ENCODE measurements at places on chromosomes 2 and 18.

- DNase-seq: no peak
Observed at GRCh38 chr18:8910843-8911242, 191.7 kb upstream of the NDUFV2 start.

DNA sequence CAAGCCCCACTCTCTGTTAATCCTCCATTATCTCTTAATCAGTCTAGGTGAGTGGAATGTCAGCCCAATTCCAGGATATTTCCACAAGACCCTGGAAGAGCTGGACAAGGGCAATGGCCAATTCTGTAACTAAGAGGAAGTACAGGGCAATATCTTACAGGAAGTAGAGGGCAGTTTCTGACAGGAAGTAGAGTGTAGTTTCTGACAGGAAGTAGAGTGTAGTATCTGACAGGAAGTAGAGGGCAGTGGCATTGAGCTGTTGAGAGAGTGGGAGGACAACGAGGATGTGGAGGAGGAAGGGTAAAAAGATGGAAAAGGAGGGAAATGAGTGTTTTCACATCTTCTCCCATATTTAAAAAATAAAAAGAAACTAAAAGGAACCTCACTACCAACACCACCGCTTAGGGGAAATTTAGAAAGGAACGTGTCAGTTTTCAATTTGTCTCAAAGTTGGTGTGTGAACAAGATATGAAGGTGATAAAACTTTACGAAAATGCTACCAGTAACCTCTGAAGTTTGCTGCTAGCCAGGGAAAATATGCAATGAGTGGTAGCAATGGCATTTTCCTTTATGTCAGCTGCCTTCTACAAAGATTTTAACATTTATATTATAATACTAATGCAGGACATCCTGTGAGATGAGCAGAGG lies 430.9 kb upstream of the HNRNPA3 start:
- no peak for DNase-seq

GRCh38 chr2:14420851-14421250 lies 211.7 kb upstream of the LRATD1 start:
- DNase-seq: no peak

DNA sequence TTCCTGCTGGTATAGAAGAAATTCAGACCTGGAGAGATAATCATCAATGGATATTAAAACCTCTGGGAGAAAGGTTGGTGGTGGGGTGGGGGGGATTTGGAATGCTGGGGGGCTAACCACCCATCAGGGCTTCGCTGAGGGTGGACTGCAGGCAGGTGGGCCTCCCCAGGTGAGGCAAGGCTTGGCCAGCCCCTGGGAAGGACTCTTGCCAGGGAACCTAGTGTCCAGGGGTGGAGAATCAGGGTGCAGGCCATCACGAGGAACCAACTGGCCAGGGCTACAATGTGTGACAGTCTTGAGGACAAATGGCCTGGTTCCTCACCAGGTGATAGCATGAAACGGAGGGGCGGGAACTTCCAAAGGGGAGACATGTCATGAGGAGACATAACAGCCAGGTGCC lies 11.8 kb downstream of the RAB11FIP5 start:
- no peak for DNase-seq

- no peak for DNase-seq
Observed at GRCh38 chr2:8307606-8308180, 374.2 kb upstream of the ID2 start.

DNA sequence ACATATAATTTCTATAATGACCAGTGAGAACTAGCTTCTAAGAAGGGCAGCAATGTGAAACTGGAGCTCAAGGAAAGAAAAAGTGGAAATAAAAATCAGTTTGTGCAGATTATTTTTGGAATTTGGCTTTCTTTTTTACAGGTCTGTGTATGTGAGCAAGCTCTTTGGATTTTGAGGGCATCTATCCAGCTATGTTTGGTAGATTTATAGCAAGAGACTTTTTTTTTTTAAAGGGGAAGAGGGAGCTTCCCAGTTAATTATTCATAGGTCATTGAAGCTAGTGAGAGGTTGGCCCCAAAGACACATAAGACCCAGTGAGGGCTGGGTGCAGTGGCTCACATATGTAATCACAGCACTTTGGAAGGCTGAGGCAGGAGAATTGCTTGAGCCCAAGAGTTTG lies 24.0 kb upstream of the COLEC12 start:
- DNase-seq: no peak

DNA sequence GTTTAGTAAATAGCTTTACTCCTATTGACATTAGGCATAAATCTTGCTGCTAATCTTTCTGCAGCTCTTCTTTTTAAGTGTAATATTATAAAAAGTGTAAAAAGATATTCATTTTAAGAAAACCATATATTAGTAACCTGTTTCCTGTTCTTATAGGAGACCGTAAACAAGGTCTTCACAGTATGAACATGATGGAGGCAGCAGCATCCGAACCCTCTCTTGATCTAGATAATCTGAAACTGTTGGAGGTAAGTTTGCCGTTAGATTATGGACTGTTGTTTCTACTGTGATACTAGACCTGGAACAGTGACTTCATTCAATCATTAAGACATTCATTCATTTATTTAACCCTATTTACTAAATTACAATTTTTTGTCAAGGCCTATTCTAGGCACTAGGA lies 120.0 kb upstream of the FAM117B start:
- no peak for DNase-seq

DNA sequence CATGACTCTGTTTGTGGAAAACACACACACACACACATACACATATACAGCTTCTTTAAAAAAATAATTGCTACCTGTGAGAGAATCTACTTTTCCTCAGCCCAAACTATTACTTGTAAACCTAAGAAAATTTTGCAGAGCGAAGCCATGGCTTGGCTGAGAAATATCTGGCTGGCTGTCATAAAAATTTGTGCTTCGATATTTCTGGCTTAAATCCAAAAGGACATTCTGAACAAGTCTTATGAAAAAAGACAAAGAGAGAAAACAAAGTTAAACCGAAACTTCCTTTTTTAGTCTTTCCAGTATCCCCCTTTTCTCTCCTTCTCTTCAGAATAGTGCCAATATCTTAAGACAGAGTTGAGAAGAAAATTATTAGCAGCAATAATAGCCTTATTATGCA lies 2048.0 kb downstream of the SUCLG1 start:
- DNase-seq: no peak

All from ecto neural progenitor cell (in vitro differentiated cells).